ENCODE measurements at places on chromosomes 7 and 10. TPM values are rescaled to one million over a fixed set of nuclear protein-coding genes. Genes with fewer than 3 reads are reported as not detected.

DNA sequence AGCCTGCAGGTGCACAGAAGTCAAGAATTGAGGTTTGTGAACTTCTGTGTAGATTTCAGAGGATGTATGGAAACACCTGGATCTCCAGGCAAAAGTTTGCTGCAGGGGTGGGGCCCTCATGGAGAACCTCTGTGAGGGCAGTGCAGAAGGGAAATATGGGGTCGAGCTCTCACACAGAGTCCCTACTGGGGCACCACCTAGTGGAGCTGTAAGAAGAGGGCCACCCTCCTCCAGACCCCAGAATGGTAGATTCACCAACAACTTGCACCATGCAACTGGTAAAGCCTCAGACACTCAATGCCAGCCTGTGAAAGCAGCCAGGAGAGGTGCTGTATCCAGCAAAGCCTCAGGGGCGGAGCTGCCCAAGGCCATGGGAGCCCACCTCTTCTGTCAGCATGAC, 205.8 kb downstream of the CCSER2 start:
- no peak overlapping the region for H3K4me3 ChIP-seq
- no peak overlapping the region for H3K27ac ChIP-seq
- no peak for DNase-seq
- H3K4me1 ChIP-seq = peaks cover 12% of the 10 kb centered on the region

DNA sequence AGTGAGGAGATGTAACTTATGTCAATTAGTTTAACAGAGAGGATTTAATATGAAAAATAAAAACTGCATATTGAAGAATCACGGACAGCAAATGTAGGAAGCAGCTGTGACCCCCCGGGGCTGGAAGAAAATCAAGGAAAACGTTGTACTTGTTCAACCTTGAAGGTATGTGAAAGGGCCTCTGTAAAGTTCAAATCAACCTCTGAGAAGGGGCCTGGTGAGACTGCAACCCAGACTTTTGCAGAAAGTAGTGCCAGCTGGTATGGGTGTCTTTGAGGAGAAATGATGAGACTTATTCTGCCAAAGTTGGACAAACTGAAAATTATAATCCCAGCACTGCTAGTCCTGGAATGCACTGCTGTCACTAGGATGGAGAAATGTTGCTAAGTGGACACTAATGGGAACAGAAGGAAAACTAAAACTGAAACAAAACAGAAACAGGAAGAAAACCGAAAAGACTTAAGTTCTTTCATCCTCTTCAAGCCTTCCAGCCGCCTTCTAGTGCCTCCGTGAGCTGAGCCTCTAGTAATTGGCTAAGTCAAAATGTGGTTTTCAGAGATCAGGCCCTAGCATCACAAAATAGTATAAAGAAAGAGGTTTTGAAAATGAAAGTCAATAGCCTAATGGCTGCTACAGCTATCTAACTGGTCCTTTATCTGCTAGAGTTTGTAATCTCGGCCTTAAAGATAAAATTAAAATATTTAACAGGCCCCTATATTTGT, 253.7 kb upstream of the SORCS1 start:
- no peak overlapping the region for H3K27ac ChIP-seq
- H3K4me3 ChIP-seq = no peak overlapping the region
- H3K4me1 ChIP-seq = no peaks in the 10 kb centered on the region
- no peaks in the 10 kb centered on the region for H3K36me3 ChIP-seq
- no peak for DNase-seq

- H3K4me3 ChIP-seq = no peak overlapping the region
- H3K27ac ChIP-seq = no peak overlapping the region
- H3K36me3 ChIP-seq = peaks cover 16% of the 10 kb centered on the region
- no peak for DNase-seq
- H3K4me1 ChIP-seq = peaks cover 34% of the 10 kb centered on the region
- H3K27me3 ChIP-seq = no peaks in the 10 kb centered on the region
Observed at GRCh38 chr7:148715027-148715426, 16.3 kb downstream of the CUL1 start.

DNA sequence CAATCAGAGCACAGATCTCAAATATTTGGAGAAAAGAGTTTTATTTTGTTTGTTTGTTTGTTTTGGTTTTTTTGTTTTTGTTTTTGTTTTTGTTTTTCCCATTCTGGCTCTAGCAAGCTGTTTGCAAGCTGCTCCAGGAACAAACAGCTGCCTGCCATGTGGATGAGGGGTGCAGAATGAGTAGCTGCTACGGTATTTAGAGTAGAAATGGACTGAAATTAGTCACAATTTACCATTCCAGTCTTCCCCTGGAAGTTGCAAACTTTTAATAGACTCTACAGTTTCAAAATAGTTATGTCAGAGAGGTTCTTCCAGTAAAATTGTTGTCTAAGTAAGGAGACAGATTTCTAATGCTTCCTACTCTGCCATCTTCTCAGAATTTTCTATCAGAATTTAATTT, 27.1 kb upstream of the TAS2R16 start:
- DNase-seq = no peak
- H3K4me1 ChIP-seq = no peaks in the 10 kb centered on the region
- no peaks in the 10 kb centered on the region for H3K36me3 ChIP-seq
- no peak overlapping the region for H3K4me3 ChIP-seq
- H3K27ac ChIP-seq = no peak overlapping the region
- no peaks in the 10 kb centered on the region for H3K27me3 ChIP-seq

EMX2 gene
- not detected for total RNA-seq

FOXK1 gene
- 77.3 TPM for total RNA-seq

TMEM130 gene
- 3.8 TPM for total RNA-seq

Measured in PC-9 (cell line).